ENCODE measurements at places on chromosomes 3 and 15.

DNA sequence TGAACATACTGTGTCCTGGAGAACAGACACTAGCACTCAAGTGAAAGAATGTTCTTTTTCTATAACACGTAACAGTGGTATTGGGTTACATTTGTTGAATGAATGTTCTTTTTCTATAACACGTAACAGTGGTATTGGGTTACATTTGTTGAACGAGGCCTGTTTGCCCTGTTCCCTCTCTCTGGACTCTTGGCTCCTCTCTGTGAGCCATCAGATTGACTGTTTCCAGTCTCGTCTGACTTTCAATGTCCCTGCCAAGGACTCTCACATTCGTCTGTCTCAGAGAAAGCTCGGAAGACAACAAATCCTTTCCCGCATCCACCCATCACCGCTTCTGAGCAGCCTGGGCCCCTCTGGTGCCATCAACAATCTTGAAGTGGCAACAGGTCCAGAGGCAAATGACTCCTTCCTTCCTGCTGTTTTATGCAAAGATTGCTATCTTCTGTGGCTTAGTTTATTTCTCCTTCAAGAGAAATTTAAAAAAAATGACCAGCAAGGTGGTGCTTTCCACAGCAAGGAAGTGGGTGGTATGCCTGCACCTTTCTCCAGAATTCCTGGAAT lies 8.0 kb downstream of the TMEM45A start:
- no peak for DNase-seq

DNA sequence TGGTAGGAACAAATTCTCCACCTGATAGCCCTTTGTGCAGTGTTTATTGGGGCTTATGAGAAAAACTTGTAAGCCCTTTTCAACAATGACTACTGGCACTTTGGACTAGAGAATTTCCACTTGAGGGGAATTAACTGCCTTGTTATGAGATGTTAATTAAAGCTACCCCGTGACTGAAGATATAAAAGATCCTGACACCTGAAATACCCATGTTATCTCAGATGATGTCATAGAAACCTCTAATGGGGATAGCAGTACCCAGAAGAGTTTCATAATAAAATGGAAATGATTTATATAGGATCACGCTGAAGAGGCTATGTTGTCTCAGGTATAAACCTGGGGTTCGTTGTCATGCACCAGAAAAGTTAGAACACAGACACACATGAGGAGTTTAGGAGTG lies 14.5 kb upstream of the STAC start:
- DNase-seq = no peak

DNA sequence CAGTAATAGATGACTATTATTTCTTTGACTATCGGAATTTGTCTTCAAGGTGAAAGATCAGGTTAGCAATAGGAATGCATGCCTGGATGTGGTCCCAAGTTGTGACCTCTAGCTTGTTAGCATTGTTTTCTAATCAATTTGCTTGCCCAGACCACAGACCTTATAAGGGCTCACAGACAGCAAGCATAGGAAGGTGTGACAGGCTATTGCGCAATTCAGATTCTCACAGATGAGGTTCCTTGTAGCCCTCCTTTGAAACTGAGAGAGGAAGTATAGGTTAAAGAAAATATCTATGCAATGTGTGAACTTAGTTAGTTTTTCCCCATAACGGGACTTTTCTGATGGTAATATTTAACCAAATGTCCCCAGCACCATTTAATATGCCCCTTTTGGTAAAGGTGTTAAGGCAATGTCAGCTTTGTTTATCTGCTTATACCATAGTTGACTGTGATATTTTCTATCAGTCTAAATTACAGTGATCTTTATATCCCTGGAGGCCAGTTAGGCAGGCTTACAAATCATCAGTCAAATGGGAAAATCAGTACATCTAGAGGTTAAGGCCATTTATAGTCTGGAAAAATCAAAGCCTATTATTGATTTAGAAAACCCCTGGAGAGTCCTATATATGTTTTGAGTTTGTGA lies 168.1 kb upstream of the MBNL1 start:
- peak; percentile 27 for DNase-seq

- DNase-seq = no peak
These were observed 11.2 kb downstream of the TGM4 start for GRCh38 chr3:44885618-44886017.

DNA sequence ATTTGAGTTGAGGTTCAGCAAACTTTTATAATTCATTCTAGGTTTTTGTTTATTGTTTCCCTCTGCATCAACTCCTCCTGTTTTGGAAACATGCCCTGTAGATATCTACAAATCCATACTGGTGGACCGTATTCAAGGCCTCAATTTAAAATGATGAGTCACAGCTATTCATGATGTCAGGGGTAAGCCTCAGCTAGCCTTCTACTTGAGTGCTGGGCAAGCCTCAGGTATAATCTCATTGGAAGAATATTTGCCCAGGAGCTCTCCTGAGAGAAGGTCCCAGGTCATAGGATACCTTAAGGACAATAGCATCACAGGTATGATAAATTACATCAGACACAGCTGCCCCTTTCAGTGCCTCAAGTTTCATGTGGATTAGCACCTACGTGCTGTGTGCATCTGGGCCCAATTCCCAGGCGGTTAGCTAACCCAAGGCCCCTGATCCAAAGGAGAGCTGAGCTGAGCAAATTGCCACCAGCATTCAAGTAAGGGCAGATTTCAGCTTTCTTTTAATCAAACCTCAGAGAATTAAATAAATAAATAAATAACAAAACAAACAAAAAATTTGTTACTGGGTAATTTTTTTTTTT lies 87.5 kb downstream of the KCNMB2 start:
- DNase-seq = no peak

DNA sequence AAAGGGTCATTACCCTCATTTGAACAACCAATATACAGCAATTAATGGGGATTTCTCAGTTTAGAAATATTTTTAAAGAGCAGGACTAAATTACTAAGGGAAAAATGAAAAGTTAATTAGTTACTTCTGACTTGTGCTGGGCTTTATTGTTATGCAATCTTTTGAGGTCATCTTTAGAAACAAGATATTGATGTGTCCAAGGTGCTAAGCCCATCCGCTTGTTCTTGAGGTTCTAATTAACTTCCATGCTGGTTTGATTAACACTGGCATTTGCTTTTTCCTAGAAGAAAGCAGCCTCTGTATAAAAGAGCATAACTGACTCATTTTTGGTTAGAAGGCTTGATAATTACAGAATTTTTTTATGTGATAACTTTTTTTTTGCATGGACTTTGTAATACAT lies 256.5 kb upstream of the AGTR1 start:
- DNase-seq = no peak

- DNase-seq = no peak
These were observed 212.5 kb downstream of the BCHE start for GRCh38 chr3:165624761-165625160.

GRCh38 chr15:92011611-92012367 lies 158.3 kb downstream of the SLCO3A1 start:
- DNase-seq = no peak

DNA sequence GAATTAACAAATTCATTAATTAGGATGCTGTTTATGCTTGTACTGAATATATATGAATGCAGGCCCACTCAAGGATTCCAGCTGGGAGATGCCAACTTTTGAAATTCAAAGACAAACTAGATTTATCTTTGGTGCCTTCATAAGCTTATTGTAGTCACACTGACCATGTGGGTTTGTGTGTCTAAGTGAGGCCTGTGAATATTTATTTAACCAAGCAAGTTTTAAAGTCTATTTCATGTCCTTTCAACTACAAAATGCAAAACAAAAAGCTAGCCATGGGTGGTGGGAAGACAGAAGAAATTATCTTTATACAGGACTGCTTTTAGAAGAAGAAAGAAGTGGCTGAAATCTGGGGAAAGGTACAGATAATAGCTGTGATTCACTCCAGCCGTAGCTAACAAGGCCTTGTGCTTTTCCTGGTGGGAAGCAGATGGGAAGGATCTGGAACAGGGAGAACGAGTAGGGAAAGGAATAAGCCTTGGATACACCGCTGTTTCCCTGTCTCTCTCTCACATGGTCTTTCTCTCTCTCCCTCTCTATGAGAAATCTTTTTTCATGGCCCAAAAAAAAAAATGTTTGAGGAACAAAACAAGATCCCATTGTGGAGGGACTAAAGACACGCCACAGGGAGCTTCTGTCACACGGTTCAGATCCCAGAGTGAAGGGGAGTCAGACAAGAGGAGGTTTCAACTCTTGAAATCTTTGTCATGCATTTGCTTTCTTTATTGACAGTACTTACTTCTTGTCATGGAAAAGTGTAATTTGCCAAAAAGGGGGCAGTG lies 225.5 kb downstream of the RORA start:
- no peak for DNase-seq

GRCh38 chr3:176584413-176585176 lies 612.7 kb downstream of the TBL1XR1 start:
- no peak for DNase-seq

DNA sequence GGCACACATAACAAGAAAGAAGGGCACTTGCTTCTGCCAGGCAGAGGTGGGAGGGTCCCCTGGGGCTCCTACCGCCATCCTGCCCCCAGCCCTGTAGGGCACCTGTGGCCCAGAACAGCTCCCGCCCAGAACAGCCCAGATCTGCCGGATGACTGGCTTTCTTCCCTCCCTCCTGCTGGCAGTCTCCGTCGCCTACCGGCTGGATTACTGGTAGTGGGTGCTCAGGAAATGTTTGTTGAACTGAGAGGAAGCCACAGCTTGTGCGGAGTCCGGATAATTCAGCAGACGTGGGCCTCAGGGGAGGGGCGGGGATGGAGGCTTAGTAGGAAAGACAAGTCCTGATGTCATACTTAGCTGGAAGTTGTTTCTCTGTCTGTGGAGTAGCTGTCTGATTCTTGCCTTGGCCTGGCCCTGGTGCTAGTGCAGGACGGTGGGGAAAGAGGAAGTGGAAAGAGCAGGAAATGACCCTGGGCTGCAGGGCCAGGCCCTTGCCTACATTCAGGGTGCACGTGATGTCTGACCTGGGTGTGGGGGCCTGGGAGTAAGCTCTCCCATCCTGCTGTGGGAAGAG lies 6.7 kb downstream of the CCDC9B start:
- DNase-seq = peak; percentile 77

GRCh38 chr3:10973046-10973595 lies 19.4 kb upstream of the SLC6A1 start:
- DNase-seq = no peak

DNA sequence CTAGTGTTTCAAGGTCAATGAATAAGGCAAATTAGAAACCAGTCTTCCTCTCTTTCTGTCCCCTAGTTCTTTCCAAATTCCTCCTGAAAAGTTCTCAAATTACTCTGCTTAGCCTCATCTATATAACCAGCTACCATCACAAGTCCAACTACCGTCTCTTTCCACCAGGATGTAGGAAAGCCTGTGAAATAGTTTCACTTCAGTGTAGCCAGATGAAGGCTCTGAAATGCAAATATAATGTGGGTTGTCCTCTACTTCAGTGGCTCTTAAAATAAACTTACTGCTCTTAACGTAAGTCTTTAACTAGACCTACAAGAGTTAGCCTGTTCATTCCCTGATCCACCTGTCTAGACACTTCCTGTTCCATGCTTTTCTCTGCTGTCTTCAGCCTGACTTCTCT lies 827.7 kb downstream of the ROBO1 start:
- no peak for DNase-seq

DNA sequence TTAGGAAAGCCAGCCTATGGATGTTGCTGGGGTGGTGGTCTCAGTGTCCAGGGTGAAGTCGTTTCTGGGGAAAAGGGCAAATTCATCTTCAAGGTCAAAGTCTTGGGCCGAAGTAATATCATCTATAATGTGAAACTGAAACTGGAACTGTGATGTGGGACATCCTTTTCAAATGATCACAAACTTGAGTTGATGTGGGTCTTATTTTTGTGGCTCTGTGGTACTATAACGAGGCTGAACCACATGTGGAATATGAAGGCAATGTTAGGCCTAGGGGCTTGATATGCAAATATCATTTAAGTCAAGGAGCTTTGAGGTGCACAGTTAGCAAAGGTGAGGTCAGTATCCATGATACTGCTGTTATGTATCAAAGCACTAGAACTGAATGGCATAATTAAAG lies 1.5 kb upstream of the CD200R1L start:
- no peak for DNase-seq

DNA sequence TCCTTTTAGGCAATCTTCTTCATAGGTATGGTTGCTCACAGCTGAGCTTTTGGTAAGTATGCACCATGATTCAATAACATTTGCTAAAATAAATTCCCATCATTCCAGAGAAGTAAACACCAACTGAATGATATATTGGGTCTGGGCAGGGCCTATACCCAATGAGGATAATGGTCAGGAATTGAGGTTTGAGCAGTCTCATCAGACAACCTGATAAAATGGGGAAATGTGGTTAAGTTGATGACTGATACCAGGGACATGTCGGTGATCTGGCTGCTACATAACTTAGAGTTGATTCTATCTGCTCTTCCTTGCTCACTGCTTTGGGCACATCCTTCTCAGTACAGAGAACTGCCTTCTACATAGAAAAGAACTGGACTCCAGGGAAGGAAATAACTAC lies 92.9 kb downstream of the GPR156 start:
- no peak for DNase-seq

GRCh38 chr3:13452490-13453335 lies 27.4 kb upstream of the HDAC11 start:
- peak; percentile 74 for DNase-seq

- no peak for DNase-seq
These were observed 6.2 kb upstream of the IGSF10 start for GRCh38 chr3:151467069-151467468.

DNA sequence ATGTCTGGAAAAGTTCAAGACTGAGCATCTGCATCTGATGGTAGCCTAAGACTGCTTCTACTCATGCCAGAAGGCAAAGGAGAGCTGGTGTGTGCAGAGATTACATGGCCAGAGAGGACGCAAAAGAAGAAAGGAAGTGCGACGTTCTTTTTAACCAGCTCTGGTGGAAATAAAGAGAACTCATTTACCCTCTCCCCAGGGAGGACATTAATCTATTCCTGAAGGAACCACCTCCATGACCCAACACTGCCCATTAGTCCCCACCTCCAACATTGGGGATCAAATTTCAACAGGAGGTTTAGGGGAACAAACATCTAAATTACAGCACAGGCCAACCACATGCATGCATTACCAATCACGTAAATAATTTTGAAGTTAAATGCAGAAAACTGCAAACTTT lies 1.5 kb upstream of the NCK1 start:
- no peak for DNase-seq

DNA sequence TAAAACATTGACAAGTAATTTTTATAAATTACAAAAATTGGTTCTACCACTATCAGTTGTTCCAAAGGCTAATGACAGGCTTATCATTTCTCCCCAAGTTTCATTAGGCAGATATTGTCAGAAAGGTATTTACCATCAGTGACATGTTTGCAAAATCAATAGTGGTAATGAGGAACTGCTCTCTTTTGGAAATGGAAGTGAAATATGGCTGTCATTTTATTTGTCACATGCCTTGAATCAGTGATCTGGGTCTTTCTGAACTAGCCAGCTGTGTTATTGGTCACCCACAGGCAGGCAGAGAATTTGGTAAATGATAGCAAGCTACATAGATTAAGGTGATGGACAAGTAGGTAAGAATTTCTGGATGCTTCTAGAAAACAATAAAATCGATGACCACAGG lies 268.0 kb upstream of the ARHGEF26 start:
- DNase-seq = no peak

All from CD4-positive, alpha-beta T cell treated with Interferon alpha-2 for 1 hour (primary cell).